ENCODE measurements at places on chromosomes 5 and 9. TPM values are rescaled to one million over a fixed set of nuclear protein-coding genes. Genes with fewer than 3 reads are reported as not detected.

OR13C3 gene
- not detected for total RNA-seq

NIM1K gene
- 9.3 TPM for total RNA-seq

NMRK1 gene
- 9.0 TPM for total RNA-seq

PRR7 gene
- 26.8 TPM for total RNA-seq

LECT2 gene
- total RNA-seq: not detected

NOXA1 gene
- 0.51 TPM for total RNA-seq

KIF3A gene
- total RNA-seq: 23.1 TPM

PITX1 gene
- total RNA-seq: 469 TPM

BTNL8 gene
- not detected for total RNA-seq

TXNDC8 gene
- total RNA-seq: not detected

DNA sequence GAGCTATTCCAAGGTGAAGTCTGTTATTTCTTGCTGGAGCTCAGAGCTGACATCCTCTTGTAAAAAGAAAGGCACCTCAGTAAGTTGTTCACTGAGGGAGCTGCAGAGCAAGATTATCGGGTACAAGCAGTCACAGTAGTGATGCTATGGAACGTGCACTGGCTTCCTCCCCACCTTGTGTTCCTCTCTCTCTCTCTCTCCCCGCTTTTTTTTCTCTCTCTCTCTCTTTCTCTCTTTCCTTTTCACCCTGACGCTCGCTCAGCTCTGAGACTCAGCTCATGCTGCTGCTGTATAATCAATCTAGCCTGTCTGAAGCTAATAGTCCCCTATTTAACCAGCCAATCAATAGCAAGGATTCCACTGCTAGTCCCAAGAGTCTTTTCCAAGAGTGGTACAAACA lies 587.6 kb upstream of the CDH18 start:
- H3K4me1 ChIP-seq: no peaks in the 10 kb centered on the region
- no peak overlapping the region for H3K4me3 ChIP-seq
- H3K27me3 ChIP-seq: no peaks in the 10 kb centered on the region
- no peak overlapping the region for H3K27ac ChIP-seq
- DNase-seq: no peak
- no peaks in the 10 kb centered on the region for H3K36me3 ChIP-seq

- no peak overlapping the region for H3K27ac ChIP-seq
- H3K4me3 ChIP-seq: no peak overlapping the region
- H3K27me3 ChIP-seq: no peaks in the 10 kb centered on the region
- no peak for DNase-seq
- no peaks in the 10 kb centered on the region for H3K36me3 ChIP-seq
- H3K4me1 ChIP-seq: no peaks in the 10 kb centered on the region
These were observed 13.0 kb upstream of the SPINK4 start for GRCh38 chr9:33227008-33227398.

DNA sequence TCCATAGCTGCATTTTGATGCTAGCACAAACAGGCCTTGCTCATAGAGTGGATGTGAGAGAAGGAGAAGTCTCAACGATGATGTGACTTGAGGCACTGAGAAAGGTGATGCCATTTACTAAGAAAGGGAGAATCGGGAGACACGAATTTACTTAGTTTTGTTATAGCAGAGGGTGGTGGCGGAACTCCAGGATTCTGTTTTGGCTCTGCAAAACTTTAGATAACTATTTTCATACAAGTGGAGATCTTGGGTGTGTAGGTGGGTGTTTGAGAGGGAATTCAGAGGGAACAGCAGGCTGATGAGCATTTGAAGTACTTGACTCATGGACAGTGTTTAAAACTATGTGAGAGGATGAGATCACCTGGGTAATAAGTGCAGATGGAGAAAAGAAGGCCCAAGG lies 43.2 kb downstream of the CACNA1B start:
- no peaks in the 10 kb centered on the region for H3K27me3 ChIP-seq
- H3K27ac ChIP-seq: no peak overlapping the region
- H3K36me3 ChIP-seq: no peaks in the 10 kb centered on the region
- DNase-seq: no peak

DNA sequence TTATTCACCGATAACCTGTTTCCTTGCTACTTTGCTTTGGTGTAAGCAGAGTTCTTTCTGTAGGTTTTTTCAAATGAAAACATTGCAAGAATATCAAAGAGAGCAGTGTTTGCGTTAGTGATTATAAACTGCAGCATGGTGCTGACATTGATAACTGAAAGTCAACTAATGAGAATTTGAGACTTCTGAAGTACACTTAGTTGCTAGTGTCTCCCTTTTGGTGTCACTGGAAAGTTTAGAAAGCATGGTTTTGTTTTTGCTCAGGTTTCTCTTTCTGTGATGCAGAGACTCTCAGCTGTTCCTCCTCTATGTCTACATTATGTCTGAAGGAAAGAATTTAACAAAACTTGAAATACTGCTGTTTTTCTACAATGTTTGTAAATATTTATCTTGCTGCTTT lies 80.2 kb upstream of the ZNF169 start:
- H3K4me1 ChIP-seq: peaks cover 27% of the 10 kb centered on the region
- DNase-seq: no peak
- no peak overlapping the region for H3K4me3 ChIP-seq
- H3K36me3 ChIP-seq: peaks cover 42% of the 10 kb centered on the region

DNA sequence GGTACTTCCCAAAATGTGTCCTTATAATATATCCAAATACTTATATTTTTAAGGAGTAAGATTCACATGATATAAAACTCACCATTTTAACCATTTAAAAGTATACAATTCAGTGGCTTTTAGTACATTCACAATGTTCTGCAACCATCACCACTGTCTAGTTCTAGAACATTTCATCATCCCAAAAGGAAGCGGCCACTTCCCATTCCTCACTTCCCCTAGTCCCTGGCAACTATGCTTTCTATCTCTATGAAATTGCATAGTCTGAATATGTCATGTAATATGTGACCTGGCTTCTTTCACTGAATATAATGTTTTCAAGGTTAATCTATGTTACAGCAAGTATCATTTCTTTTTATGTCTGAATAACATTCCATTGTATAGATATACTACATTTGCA lies 615.1 kb upstream of the SGCD start:
- no peaks in the 10 kb centered on the region for H3K4me1 ChIP-seq
- H3K36me3 ChIP-seq: no peaks in the 10 kb centered on the region
- no peak overlapping the region for H3K27ac ChIP-seq
- no peak overlapping the region for H3K4me3 ChIP-seq
- no peak for DNase-seq
- no peaks in the 10 kb centered on the region for H3K27me3 ChIP-seq

- no peaks in the 10 kb centered on the region for H3K36me3 ChIP-seq
- H3K27me3 ChIP-seq: no peaks in the 10 kb centered on the region
- DNase-seq: no peak
- H3K4me3 ChIP-seq: no peak overlapping the region
These were observed 69.1 kb downstream of the MYO10 start for GRCh38 chr5:16866795-16867576.

DNA sequence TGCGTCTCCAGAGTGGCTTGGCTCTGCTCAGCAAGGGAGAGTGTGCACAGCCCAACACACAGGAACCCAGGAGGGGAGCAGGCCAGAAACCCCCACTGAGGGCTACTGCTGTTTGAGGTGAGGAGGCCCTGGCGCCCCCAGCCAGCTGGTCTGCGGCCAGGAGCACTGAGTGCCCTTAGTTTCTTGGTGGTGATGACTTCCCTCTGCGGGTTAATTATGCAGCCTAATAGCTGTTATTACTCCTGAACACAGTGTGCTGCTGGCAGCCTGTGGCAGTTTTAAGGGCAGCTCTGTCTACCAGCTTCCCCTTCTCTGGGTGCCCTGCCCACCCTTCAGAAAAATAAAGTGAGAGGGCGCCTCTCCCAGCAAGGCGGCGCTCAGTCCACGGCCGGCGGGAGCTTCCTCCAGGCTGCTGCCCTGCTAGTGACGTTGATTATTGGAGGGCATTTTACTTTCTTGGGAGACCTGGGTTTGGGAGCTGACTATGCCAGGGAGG lies 19.2 kb downstream of the GADD45G start:
- no peaks in the 10 kb centered on the region for H3K4me1 ChIP-seq
- no peaks in the 10 kb centered on the region for H3K36me3 ChIP-seq
- DNase-seq: no peak
- H3K4me3 ChIP-seq: no peak overlapping the region

- no peaks in the 10 kb centered on the region for H3K4me1 ChIP-seq
- 0 out of 2 replicates have a peak, but pooled peaks cover 3% of the 10 kb centered on the region for H3K27me3 ChIP-seq
- no peak overlapping the region for H3K27ac ChIP-seq
- no peak overlapping the region for H3K4me3 ChIP-seq
These were observed 84.6 kb downstream of the VCAN start for GRCh38 chr5:83556190-83556589.

DNA sequence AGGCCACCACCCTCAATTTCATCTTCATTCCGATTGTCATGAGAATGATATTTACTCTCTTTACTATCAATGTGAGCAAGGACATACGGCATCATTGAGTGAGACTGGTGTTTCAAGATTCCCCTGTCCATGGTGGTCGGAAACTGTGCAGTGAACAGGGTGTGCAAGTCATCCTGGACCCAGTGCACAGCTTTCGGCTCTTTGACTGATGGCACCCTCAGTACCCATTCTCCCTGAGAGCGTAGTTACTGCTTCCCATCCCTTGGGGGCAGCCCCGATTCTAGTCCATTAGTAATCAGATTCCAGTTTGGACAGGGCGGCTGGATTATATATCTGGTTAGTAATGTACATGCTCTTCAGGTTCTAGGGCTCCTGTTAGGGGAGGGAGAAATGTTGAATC lies 61.7 kb upstream of the SUB1 start:
- no peak overlapping the region for H3K27ac ChIP-seq
- H3K36me3 ChIP-seq: no peaks in the 10 kb centered on the region
- peaks cover 3% of the 10 kb centered on the region for H3K4me1 ChIP-seq
- H3K4me3 ChIP-seq: no peak overlapping the region
- peak; percentile 51 for DNase-seq

GRCh38 chr9:93818827-93819472 lies 136.2 kb downstream of the BARX1 start:
- no peak overlapping the region for H3K27ac ChIP-seq
- H3K27me3 ChIP-seq: no peaks in the 10 kb centered on the region
- H3K4me1 ChIP-seq: no peaks in the 10 kb centered on the region
- DNase-seq: no peak

- no peak for DNase-seq
- H3K4me1 ChIP-seq: no peaks in the 10 kb centered on the region
- no peak overlapping the region for H3K27ac ChIP-seq
These were observed 29.5 kb upstream of the MYO10 start for GRCh38 chr5:16965581-16965980.

DNA sequence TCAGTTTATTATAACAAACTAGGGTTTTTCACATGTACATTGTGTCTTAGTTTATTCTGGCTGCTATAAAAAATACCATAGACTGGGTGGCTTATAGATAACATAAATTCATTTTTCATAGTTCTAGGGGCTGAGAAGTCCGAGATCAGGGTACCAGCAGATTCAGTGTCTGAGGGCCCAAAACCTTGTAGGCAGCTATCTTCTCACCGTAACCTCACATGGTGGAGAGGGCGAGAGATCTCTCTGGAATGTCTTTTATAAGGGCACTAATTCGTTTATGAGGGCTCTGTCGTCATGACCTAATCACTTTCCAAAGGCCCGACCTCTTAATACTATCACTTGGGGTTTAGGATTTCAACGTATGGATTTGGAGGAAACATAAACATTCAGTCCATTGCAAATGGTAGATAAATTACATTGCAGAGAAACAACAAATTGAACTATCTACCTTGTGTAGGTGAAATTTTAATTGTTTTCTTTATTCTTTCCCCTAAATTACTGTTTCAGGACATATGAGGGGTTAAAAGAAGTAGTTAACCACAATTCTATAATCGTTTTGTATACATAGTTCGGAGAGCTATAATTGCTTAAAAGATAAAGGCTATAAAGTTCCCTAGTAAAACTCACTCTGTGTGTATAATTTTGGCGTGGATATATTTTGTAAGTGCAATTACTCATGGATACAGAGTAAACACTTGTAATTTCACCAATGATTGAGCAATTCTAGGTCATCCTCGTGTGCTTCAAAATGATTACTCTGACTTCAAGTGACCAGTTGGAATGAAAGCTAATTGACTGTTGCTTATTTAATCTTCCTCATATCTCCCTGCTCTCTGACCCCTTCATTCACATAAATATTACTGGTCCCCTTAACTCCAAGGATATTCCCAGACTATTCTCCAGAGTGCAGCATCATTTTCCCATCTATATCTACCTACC lies 247.5 kb upstream of the TMEM161B start:
- H3K4me1 ChIP-seq: no peaks in the 10 kb centered on the region
- no peaks in the 10 kb centered on the region for H3K27me3 ChIP-seq
- H3K4me3 ChIP-seq: no peak overlapping the region
- DNase-seq: no peak
- no peaks in the 10 kb centered on the region for H3K36me3 ChIP-seq

DNA sequence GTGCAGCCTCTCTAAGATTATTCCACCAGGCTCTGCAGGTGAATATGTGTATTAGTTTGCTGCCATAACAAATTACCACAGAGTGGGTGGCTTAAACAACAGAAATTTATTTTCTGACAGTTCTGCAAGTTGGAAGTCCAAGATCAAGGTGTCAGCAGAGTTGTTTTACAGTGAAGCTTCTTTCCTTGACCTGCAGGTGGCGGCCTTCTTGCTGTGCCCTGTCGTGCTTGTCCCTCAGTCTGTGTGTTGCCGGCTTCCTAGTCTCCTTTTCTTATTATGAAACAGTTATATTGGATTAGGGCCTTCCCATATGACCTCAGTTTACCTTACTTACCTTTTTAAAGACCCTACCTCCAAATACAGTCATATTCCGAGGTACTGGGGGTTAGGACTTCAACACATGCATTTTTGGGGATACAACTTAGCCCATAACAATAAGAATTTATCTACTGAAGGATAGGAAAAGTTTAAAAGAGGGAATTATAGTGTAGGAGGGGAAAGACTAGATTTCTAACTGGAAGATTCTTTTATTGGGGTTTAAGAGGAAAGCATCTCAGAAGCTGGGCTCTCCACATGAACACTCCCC lies 97.4 kb downstream of the OSTF1 start:
- H3K27me3 ChIP-seq: no peaks in the 10 kb centered on the region
- H3K4me1 ChIP-seq: no peaks in the 10 kb centered on the region
- no peak overlapping the region for H3K27ac ChIP-seq
- H3K36me3 ChIP-seq: no peaks in the 10 kb centered on the region
- peak; percentile 74 for DNase-seq

GRCh38 chr5:176922817-176923216 lies 23.7 kb upstream of the HK3 start:
- no peak for DNase-seq
- no peaks in the 10 kb centered on the region for H3K4me1 ChIP-seq
- no peak overlapping the region for H3K4me3 ChIP-seq
- no peaks in the 10 kb centered on the region for H3K27me3 ChIP-seq
- H3K27ac ChIP-seq: no peak overlapping the region

- H3K27ac ChIP-seq: no peak overlapping the region
- no peaks in the 10 kb centered on the region for H3K36me3 ChIP-seq
- DNase-seq: no peak
- H3K4me3 ChIP-seq: no peak overlapping the region
These were observed 466.0 kb downstream of the PLK2 start for GRCh38 chr5:57993866-57994265.

- no peak overlapping the region for H3K27ac ChIP-seq
- DNase-seq: peak; percentile 94
- no peaks in the 10 kb centered on the region for H3K27me3 ChIP-seq
- no peaks in the 10 kb centered on the region for H3K4me1 ChIP-seq
These were observed 4.1 kb upstream of the AMBP start for GRCh38 chr9:114082017-114082762.

GRCh38 chr5:83090169-83090568 lies 12.8 kb downstream of the XRCC4 start:
- DNase-seq: no peak
- no peak overlapping the region for H3K27ac ChIP-seq
- H3K36me3 ChIP-seq: peaks cover 10% of the 10 kb centered on the region
- H3K4me1 ChIP-seq: no peaks in the 10 kb centered on the region
- no peak overlapping the region for H3K4me3 ChIP-seq
- H3K27me3 ChIP-seq: no peaks in the 10 kb centered on the region

- H3K36me3 ChIP-seq: no peaks in the 10 kb centered on the region
- no peaks in the 10 kb centered on the region for H3K4me1 ChIP-seq
- no peak for DNase-seq
These were observed 94.7 kb downstream of the ELAVL2 start for GRCh38 chr9:23731353-23731752.
